Activated naive CD8-positive, alpha-beta T cell treated with anti-CD3 and anti-CD28 coated beads, Interleukin-2, amount 10 ng/mL, durations not matched to agents 7 days and 5 days (primary cell): ENCODE measurements at places on chromosomes 16 and 17.
A peak's percentile ranks its signal among the peaks of the same experiment; 100 is the strongest.

DNA sequence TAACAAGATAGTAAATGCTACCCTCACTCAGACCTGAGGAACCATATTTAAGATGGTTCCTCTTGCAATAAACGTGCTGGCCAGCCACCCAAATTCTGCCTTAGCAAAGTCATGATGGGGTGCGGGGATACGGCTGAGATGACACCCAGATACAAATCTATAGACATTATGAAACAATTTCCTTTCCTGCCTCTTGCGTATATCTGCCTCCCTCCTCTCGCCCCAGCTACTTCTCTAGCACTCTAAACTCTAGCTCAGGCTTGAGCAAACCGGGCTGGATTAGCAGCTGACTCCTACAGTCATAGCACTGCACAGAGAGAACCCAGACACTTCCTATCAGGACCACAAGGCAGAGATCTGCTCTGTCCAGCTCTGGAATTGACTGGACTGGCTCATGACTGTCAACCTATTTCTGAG, 22.3 kb downstream of the CD300LF start:
- DNase-seq: no peak

GRCh38 chr16:30980023-30980371, 5.0 kb upstream of the HSD3B7 start:
- DNase-seq: no peak

GRCh38 chr17:8151120-8151640, 1.0 kb downstream of the PER1 start:
- DNase-seq: peak; percentile 94

- no peak for DNase-seq
Observed at GRCh38 chr16:49854796-49855203, 1.1 kb downstream of the ZNF423 start.

DNA sequence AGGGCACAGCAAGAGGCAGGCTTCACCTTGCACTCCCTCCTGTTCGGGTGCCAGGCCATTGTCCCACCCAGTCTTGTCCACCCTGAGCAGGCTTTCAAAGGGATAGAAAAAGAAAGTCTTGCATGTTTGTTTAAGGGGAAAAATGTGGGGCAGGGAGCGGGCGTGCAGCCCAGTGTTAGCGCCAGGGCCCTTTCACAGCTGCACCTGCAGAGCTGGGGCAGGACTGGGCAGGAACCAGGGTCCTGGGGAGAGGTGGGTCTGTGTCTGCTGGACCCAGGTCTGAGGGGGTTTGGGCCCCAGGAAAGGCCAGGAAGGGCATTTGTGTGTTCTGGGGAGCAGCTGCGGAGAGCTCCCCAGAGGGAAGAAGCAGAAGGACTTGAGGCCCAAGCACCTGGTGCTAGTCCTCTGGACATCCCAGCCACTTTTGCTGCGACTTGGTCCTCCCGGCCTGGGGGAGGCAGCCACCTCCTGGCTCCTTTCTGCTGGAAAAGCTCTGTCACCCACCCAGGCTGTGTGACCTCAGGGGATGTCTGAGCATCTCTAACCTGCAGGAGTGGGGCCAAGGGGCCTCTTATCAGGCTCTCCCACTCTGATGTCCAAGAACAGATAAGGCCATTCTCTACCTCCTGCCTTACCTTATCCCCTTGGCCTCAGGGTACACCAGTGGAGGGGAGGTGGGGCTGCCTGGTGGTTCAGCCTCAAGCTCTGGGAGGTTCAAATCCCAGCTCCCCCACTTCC, 44.7 kb downstream of the PSME3IP1 start:
- peak; percentile 31 for DNase-seq

GRCh38 chr16:4426021-4426684, 485 bp downstream of the DNAJA3 start:
- no peak for DNase-seq

DNA sequence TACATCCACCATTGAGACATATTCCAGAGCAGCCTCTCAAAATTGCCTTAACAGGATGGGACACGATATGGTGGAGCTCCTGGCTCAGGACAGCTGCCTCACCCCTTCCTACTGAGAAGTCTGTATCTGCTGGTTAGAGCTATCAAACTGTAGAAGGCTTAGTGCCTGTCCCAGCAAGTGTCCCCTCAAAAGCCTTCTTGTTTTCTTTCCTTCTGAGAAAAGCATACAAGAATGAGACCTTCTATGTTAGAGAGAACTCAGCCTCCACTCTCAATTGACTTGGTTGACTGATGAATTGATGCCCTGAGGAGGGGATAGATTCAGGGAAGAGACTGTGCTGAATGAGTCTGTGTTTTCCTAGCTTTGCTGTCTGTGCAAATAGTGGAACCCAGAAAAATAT, 2020.9 kb downstream of the TP53TG3F start:
- no peak for DNase-seq

GRCh38 chr17:8060274-8060673, 21.4 kb downstream of the ALOX15B start:
- no peak for DNase-seq

- DNase-seq: no peak
Observed at GRCh38 chr17:44768505-44769142, 9.8 kb downstream of the ADAM11 start.

DNA sequence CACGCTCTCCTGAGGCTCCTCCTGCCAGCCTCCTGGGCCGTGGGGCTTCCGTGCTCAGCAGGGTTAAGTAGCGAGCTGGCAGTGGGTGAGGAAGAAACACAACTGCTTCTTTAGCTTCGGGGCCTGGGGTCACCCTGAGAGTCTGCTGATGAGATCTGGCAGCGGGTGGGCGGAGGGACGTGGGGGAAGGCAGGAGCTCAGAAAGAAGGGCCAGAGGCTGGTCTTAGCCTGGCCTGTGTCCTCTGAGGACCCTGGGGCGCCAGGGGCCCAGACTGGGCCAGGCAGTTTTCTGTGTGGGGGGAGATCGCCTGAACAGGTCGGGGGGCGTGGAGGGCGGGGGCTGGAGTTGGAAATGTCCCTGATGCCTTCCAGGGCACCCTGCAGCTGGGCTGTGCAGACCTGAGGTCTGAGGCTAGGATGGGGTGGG, 97.8 kb upstream of the GSE1 start:
- DNase-seq: no peak

DNA sequence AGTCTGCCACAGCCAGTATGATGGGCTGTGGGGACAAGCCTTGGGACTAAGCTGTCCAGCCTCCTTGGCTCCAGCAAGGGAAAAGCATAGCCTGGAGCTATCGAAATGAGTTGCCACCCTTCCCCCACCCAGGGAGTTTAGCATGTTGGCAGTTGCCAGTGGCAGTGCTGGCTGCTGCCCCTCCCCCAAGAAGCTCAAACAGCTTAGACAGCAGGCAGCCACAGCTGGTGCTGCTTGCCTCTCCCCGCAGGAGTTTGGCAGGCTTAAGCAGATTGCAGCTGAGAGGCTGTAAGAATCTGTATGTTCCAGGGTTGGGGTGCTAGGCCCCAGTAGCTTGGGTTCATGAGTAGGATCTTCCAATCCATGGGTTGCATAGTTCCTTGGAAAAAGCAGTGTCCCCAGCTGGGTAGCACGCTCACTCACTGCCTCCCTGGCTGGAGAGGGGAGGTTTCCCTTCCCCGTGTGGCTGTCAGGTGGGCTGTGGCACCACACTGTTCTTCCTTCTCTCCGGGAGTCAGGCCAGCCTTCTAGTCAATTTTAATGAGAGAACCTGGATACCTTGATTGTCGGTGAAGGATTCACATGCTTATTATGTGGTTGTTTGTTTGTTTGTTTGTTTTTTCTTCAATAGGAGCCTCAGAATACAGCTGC, 506.1 kb downstream of the CDH11 start:
- no peak for DNase-seq

GRCh38 chr17:55201308-55201932, 63.3 kb upstream of the HLF start:
- no peak for DNase-seq

GRCh38 chr17:76775021-76775600, 37.2 kb downstream of the MFSD11 start:
- no peak for DNase-seq

DNA sequence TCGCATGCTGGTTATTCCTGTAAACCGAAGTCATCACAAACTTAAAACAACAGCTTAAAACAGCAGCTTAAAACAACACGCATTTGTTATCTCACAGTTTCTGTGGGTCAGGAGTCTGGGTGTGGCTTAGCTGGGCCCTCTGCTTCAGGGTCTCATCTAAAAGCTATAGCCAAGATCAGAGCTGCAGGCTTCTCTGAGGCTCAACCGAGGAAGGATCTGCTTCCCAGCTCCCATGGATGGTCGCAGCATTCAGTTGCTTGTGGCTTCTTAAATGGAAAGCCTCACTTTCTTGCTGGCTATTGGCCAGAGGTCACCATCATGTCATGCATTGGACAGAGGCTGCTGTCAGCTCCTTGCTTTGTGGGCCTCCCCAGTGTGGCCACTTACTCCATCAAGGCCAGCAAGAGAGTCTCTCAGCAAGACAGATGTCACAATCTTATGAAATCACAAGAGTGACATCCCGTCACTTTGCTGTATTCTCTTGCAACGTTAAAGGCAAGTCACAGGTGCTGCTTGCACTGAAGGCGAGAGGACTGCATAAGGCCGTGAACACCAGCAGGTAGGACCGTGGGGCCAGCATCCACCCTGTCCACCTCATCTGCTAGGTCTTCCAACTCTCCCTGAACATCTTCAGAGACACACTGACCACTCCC, 117.9 kb upstream of the TNRC6C start:
- DNase-seq: no peak

- DNase-seq: no peak
Observed at GRCh38 chr17:61532826-61533225, 58.2 kb downstream of the NACA2 start.

DNA sequence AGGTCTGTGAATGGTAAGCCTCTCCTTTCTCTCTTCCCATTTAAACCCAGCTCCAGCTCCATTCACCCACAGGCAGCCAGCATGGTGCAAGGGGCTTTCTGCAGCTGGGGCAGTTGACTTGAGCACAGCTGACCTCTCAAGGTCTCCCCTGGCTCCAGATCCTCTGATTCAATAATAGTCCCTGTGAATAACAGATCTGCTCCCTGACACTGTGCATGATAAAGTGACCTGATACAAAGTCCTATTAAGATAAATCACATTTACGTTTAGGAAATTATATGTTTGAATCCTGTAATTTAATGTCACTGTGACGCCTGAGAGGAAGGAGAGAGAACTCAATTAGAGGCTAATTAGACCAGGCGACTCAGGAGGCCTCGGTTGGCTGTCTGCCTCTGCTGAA, 540.4 kb upstream of the CDH11 start:
- DNase-seq: no peak

GRCh38 chr17:49512296-49513043, 17.4 kb downstream of the NGFR start:
- no peak for DNase-seq

DNA sequence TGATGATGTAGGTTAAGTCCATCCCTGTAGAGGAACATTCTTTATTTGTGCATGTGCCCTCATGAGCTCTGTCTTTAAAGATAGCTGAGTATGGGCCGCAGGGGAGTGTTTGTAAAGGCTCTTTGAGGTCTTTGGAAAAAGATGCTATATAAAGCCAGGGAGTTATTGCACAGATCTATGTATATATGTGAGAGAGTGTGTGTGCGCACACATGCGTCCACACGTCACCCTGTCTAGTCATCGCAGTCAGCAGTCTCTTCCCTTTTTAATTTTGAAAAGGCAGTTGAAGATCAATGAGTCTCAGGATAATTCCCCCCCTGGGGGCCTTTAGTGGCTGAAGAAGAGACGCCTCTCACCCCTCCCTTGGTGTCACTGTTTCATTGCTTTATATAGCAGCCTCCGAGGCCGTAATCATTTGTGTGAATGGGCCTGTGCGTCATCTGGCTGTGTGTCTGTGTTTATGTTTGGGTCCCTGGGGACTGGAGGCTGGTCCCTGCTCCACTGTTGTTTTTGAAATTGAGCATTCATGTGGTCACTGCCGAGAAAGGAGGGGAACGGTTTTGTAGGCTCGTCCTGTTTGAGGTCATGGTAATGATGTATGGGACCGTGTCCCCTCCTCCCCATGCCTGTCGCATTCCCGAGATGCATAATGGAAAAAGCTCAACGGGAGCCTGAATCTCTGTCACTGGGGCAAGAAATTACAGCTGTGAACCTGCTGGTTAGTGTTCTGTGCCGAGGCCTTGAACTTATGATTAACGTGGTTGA, 143.9 kb downstream of the SNX29 start:
- no peak for DNase-seq

GRCh38 chr17:56832446-56832845, 1.3 kb downstream of the C17orf67 start:
- no peak for DNase-seq

DNA sequence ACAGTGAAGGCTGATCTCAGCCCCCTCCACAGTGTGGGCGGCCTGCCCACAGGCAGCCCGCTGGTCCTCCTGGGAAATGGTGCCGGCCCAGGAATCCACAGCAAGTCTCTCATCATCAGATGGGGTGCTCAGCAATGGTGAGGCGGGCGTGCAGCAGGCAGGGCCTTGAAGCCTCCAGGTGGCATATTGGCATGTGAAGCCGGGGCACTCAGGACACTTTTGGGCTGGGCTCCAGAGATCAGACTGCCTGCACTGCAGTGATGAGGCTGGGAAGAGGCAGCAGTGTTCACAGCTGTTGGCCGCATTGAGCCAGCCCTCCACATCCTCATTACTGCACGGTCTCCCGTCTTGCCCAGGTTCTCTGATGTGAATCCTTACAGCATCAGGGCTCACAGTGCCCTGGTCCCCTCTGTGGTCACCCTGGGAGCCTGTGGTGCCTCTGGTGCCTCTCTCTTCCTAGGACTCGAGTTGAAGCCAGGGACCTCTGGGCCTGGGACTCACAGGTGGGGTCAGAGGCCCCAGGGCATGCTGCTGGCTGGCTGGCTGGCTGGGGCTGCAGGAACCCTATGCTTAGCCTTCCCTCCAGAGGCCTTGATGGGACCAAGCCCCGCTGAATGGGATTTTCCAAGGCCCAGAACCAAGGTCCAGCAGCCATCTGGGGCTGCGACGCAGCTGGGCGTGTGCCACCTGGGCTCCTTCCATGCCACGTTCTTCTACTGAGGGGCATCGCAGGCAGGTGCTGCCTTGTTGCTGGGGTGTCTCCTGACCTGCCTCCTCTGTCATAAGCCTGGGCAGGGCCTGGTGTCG, 48.6 kb downstream of the TNFRSF13B start:
- no peak for DNase-seq

- peak; percentile 48 for DNase-seq
Observed at GRCh38 chr17:37848690-37849616, 75.3 kb upstream of the TBC1D3K start.

DNA sequence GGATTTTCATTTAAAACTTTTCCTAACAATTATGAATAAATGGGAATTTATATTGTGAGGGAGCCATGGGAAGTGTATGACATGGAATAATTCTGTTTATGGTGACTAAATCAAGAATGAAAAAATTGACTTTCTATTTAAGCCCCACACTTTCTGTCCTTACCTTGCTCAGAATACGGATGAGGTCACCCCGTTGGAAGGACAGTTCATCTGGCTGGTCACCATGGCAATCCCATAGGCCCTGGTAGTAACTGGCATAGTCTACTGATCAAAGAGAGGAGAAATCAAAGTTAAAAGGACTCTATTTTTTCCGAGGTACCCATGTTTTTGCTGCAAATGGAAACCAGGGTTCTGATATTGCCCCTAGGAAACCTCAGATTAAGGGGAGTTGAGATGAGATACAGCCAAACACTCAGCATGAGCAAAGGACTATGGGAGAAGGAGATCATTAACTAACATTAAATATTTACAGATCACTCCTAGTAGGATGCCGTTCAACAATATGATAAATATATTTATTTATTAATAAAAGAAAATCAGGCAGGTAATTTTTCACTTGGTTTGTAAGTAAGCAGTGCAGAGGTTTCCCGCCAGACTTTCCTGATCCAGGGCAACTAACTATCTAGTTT, 54.9 kb downstream of the SNX11 start:
- no peak for DNase-seq
